HuH-7 (cell line): ENCODE measurements at places on chromosomes 7 and 10.

DNA sequence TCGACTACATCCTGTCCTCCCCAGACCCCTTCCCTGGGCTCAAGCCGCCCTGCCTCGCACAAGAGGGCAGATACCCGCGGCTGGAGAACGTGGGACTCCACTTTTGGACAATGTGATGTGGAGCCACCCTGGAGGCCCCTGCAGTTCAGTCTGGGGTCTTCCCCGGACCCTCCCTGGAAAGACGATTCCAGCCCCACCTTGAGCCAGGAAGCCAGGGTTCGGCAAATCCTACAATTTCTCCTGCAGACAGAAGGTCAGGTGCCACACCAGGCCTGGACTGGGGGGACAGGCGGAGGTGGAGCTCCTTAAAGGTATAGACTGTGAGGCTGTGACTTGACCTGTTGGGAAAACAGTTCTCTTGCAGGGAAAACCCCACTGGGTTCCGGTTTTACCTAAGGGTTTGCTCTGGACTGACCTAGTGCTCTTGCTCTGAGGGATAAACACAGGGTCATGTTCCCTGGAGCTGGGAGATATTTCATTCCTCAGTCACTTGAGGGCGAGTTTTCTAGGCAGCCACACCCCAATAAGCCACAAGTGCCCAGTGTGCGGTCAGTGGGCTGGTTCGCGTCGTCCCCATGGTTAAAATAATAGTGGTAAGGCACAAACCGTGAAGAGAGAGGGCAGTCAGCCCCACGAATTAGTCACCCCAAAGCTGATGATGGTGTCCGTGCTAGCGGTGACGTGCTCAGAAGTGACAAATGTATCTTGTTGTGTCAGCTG is 1.6 kb downstream of the FOXL3 start:
- no peak for DNase-seq

- no peak for DNase-seq
Observed at GRCh38 chr7:48389977-48390376, 218.7 kb downstream of the ABCA13 start.

DNA sequence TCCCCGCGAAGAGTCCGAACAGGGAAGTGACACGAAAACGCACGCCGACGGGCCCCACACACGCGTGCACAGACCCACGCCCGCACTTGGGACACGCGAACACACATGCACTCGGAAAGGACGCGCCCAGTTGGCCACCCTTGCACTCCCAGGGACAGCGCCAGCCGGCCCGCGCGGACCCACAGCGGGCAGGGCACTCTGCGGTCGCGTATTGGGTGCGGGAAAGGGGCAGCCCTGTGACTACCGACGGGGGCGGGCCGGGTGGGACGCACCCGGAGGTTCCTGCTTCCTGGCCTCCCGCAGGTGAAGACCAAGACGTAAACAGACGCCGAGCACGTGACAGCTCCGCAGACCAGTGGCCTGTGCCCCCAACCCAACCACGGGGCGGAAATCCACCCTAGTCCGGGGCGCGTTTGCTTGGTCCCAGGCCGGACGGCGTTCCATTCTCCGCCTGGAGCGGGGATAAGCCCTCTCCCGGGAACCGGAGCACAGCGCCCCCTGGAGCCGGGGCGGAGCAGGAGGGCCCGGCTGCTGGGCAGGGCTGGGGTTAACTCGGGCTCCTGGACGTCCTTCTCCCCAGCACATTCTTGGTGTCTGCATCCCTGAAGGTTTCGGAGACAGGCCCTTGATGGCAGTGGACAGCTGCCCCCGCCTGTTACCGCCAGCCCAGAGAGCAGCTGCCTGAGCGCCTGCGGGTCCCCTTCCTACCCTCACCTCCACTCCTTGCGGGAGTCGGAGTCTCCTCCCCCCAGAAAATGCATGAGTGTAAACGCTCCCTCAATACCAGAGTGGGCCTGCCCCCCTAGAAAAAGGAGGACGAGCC is 2.0 kb upstream of the LZTS2 start:
- DNase-seq: peak; percentile 89

GRCh38 chr7:121273467-121274167 is 55.2 kb upstream of the WNT16 start:
- no peak for DNase-seq

DNA sequence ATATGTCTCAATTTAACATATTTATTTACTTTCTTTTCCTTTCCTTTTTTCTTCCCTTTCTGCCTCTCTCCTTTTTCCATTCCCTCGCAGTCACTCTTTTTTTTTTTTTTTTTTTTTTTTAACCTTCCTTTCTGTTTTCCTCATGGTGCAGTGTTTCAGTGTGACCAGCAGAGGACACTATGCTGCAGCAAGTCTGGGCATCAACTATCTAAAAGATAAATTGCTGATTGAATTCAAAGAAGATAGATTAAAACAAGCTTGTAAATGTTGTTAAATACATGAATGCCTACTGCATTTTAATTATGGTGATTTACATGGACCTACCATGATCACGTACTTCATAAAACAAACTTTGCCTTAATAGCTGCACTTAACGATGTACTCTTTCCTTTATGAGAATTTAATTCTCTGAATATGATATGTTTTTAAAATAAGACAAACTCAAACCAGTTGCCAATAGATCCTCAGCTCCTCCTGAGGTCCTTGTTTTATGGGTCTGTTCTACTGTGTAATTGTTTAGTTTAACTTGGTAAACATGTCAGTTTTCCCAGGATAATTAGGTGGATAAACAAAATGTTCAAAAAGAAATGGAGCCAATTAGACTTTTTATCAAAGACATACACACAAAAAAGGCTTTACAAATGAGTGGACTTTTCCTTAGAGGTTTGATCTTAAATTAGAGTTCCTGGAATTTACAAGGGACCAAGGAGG is 101.0 kb upstream of the AGR3 start:
- DNase-seq: peak; percentile 16

DNA sequence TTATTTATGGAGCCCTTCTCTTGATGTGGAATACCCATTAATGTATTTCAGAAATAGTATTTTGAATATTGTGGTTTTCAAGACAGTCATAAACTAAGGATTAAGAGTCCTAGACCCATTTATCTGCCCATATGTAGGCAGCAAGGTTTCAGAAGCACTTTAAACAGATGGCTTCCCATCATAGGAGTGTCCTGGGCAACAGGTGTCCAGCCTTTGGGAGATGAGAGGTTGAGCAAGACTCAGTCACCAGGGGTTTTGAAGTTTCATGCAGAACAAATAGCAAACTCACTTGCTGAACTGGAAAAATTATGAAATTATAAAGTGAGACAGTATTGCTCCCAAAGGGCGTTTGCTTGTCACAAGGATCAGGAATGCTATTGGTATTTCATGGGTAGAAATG is 192.9 kb upstream of the CSTF2T start:
- no peak for DNase-seq

DNA sequence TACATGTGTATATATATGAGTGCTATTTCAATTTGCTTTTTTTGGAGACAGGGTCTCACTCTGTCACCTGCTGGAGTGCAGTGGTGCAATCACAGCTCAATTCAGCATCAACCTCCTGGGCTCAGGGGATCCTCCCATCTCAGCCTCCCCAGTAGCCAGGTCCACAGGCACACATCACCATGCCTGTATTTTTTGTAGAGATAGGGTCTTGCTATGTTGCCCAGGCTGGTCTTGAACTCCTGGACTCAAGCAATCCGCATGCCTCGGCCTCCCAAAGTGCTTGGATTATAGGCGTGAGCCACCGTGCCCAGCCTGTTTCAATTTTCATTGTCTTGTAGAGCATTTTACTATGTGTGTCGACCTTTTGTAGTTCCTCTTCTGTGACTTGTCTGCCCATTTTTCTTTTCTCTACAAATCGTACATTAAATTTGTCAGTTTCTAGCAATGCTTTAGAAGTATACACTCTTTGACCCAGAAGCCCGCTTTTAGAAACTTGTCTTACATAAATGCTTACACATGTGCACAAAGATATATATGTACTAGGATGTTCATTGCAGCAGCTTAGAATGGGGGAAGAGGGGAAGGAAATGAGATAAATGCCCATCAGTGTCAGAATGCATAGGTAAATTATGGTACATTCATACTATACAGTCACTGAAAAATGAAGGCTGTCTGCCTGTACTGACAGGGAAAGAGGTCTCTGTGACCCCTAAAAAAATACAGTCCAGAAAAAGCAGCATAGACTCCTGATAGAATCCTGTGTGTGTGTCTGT is 12.2 kb upstream of the RFC2 start:
- DNase-seq: no peak

DNA sequence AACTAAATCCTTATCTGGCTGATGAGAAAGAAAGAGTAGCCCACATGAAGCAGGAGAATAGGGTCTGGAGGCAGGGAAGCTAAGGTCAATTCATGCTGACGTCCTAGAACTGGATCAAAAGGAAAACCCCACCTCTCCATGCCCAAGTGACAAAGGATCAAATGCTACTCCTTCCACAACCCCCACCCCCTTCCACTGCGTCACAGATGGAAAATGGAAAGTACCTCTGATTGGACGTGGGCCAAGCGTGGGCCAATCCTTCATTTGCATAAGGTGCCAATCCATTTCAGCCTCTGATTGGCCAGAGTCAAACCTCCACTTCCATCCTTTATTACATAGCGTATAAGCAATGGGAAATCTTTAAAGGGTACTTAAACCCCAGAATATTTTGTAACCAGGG is 431.3 kb upstream of the ETV1 start:
- no peak for DNase-seq

DNA sequence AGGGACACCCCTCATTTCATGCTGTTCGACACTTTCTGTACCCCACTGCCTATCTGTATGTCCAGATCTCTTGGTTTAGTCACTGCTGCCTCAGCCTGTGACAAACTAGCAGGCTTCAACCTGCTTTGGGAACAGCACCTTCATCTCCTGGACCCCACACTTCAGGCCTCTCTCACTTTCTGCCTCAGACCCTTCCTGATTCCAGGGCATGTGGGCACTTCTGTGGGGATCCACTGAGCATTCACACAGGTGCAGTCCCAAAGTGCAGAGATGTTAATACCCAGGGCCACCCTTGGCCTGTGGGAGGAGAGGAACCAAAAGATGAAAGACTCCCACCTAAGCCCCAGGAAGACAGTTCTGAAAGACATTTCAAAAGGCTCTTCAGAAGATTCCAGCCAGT is 29.4 kb upstream of the C10orf71 start:
- DNase-seq: no peak

DNA sequence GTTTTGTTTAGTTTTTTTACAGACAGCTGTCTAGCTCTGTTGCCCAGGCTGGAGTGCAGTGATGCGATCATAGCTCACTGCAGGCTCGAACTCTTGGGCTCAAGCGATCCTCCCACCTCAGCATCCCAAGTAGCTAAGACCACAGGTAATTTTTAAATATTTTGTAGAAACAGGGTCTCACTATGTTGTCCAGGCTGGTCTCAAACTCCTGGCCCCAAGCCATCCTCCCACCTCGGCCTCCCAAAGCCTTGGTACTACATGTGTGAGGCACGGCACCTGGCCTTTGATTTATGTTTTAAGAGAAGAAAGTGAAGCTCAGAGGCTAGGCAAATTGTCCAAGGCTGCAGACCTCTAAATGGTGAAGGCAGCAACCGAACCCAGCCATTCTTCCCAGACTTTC is 98.6 kb upstream of the SVIL start:
- no peak for DNase-seq

DNA sequence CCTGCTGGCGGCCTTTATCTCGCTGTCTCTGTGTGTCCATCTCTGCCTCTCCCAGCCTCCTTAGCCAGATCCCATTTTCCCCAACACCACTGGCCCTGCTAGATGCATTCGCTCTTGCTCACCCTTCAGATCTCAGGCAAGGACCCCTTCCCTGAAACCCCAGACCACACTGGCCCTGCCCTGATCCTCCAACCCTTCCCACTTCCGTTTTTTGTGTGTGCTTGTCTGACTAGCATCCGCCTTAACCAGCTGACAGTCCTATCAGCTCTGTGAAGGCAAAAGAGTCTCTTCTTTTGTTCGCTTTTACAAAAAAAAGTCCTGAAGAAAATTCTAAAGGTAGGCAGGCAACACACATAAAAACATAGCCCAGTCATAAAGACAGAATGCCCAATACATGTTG is 28.7 kb downstream of the CHST15 start:
- no peak for DNase-seq

DNA sequence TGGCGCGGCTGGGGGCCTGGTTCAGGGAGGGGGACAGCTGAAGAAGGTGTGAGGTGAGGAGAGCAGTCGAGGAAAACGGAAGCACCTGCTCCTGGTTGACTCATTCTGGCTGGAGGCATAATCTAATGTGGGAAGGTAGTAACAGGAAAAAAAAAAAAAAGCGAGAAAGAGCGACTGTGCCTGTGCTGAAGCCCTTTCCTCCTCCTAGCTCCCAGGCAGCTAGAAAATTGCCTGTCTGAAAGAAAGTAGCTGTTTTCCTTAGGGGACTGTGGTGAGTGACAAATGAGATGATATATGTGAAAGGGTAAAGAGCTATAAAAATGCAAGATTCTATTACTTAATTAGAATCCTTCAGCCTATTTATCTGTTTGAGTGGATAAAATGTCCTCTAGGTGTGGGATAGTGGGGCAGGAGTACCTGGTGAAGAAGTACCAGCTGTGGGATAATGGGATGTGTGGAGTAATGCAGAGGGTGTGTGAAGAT is 4.9 kb upstream of the MEST start:
- DNase-seq: no peak

GRCh38 chr7:88132725-88133124 is 87.1 kb downstream of the SRI start:
- no peak for DNase-seq

DNA sequence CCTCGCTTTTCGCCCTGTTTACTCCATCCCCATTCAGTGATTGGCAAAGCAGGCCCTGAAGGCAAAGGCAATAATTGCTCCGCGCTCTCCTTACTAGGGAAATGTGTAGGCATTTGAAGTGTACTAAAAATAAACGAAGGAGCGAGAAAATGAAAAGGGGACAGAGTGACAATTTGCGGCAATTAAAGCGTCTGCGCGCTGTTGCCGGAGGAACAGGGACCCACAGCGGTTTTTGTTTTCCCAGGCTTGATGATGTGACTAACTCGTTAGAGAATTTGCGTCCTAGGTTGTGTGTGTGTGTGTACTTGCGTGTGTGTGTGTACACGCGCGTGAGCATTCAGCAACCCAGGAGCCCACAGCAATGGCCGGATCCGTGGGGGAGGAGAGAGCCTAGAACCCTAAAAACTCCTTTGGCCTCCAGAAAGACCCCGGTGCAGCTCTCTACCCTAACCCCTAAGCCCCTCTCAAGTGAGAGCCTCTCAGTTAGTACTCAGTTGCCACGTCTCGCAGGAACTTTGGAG is 7.8 kb upstream of the DLX6 start:
- no peak for DNase-seq

GRCh38 chr7:5421714-5422395 is 1.8 kb downstream of the TNRC18 start:
- peak; percentile 61 for DNase-seq

DNA sequence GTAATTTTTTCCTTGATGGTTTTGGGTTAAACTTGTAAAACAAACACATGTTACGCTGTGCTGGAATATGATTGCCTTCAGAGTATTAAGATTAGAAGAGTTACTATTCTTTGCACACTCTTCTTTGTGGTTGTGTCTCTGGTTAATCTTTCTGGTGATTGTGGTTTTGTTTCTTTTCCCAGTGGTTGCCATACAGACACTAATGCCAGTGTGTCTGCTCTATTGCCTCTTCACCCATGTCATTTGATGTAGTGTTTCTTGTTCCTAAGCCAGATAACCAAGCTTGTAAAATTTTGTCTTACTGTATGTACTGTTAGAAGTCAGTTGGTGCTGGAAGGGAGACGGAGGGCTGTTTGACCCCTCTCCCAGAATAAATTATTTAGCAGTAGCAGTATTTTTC is 124.8 kb downstream of the PHTF2 start:
- no peak for DNase-seq

GRCh38 chr7:23277359-23277989 is 21.7 kb upstream of the MALSU1 start:
- peak; percentile 76 for DNase-seq
